PC-3 (cell line): ENCODE measurements at places on chromosomes 1 and 21. TPM values are rescaled to one million over a fixed set of nuclear protein-coding genes. Genes with fewer than 3 reads are reported as not detected.

Gene ZNF648
- not detected in 2 replicates for total RNA-seq

Gene CFAP298
- total RNA-seq, result 96.0 and 98.6 TPM in 2 replicates

Gene PPM1J
- total RNA-seq, result 0.80 and 1.4 TPM in 2 replicates

Gene LIN9
- total RNA-seq, result 21.9 and 25.3 TPM in 2 replicates

Gene GATAD2B
- total RNA-seq, result 7.2 and 11.7 TPM in 2 replicates

Gene MCOLN3
- total RNA-seq, result 1.2 and 2.4 TPM in 2 replicates

Gene RAP1GAP
- total RNA-seq, result 12.1 and 12.3 TPM in 2 replicates

Gene CELA3B
- total RNA-seq, result not detected in 2 replicates

Gene OPTC
- not detected in 2 replicates for total RNA-seq

Gene FCRL1
- total RNA-seq, result not detected in 2 replicates

Gene DDAH1
- 65.9 and 68.2 TPM in 2 replicates for total RNA-seq

Gene FAM151A
- not detected in 2 replicates for total RNA-seq

Gene CRYAA
- not detected in 2 replicates for total RNA-seq

Gene LEMD1
- total RNA-seq, result 4.0 TPM in 1 of 2 replicates, not detected in the other

Gene CD52
- total RNA-seq, result not detected in 2 replicates

Gene CD1E
- not detected in 2 replicates for total RNA-seq

Gene TBX15
- 0.58 TPM in 1 of 2 replicates, not detected in the other for total RNA-seq

Gene BNIPL
- total RNA-seq, result 0.51 and 2.4 TPM in 2 replicates

Gene CD5L
- not detected in 2 replicates for total RNA-seq

Gene C4BPA
- not detected in 2 replicates for total RNA-seq

Gene RORC
- 0.26 TPM in 1 of 2 replicates, not detected in the other for total RNA-seq

Gene NES
- 58.2 and 70.0 TPM in 2 replicates for total RNA-seq

Gene NTMT2
- not detected in 2 replicates for total RNA-seq

Gene ZMYND12
- not detected in 2 replicates for total RNA-seq

Gene MTOR
- 48.0 and 53.6 TPM in 2 replicates for total RNA-seq

Gene KIF2C
- total RNA-seq, result 98.7 and 121 TPM in 2 replicates

Gene SPATA1
- total RNA-seq, result 2.9 TPM in 1 of 2 replicates, not detected in the other

Gene GSTM1
- not detected in 2 replicates for total RNA-seq

Gene AMY1C
- not detected in 2 replicates for total RNA-seq

Gene LHX8
- total RNA-seq, result not detected in 2 replicates

Gene PRKAB2
- total RNA-seq, result 16.0 and 23.5 TPM in 2 replicates

Gene FAM177B
- not detected in 2 replicates for total RNA-seq

Gene KCNJ15
- 0.26 TPM in 1 of 2 replicates, not detected in the other for total RNA-seq
